Stimulated activated CD4-positive, alpha-beta T cell treated with anti-CD3 and anti-CD28 coated beads, TNF-alpha, amount 100 ng/mL, for 48 hours (primary cell): ENCODE measurements at places on chromosomes 1 and 21.

GRCh38 chr1:241847540-241847795, 536 bp upstream of the EXO1 start:
- no peak for DNase-seq

GRCh38 chr1:225882694-225883615, 775 bp upstream of the TMEM63A start:
- DNase-seq, result peak; percentile 41

- DNase-seq, result no peak
These were observed 32.9 kb downstream of the NRIP1 start for GRCh38 chr21:15031790-15032357.

- DNase-seq, result no peak
These were observed 552 bp downstream of the PLD5 start for GRCh38 chr1:242523719-242524570.

- no peak for DNase-seq
These were observed 174.8 kb downstream of the TNFSF18 start for GRCh38 chr1:172875892-172876291.
